ENCODE measurements at places on chromosomes 5 and 9.
A peak's percentile ranks its signal among the peaks of the same experiment; 100 is the strongest.

DNA sequence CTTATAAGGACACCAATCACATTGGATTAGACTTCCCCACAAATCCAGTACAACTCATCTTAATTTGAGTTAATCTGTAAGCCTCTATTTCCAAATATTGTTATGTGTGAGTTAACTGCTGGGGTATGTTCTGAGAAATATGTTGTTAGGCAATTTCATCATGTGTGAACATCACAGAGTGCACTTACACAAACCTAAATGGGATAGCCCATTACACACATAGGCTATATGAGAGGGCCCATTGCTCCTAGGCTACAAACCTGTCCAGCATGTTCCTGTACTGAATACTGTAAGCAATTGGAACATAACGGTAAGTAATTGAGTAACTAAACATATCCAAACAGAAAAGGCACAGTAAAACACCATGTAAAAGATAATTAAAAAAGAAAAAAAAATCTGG, 19.1 kb upstream of the ARSI start:
- no peak for DNase-seq

DNA sequence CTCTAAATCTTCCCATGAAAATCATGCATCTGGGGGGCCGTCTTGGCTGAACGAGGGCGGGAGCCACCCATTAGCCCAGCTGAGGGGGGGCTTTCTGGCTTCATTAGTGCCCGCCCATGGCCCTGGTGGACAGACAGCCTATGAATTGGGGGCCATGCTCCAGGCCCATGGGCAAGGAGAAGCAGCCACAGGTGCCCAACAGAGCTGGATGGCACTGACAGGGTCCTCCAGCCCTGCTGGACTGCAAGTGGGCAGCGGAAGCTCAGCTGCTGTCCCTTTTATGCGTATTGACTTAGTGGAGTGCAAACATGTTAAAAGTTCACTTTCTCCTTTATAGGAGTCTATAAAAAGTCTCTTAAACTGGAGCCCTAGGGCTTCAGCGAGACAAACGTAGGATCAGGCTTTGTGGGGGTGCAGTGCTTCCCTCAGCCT, 75.3 kb downstream of the MACROH2A1 start:
- DNase-seq = no peak

DNA sequence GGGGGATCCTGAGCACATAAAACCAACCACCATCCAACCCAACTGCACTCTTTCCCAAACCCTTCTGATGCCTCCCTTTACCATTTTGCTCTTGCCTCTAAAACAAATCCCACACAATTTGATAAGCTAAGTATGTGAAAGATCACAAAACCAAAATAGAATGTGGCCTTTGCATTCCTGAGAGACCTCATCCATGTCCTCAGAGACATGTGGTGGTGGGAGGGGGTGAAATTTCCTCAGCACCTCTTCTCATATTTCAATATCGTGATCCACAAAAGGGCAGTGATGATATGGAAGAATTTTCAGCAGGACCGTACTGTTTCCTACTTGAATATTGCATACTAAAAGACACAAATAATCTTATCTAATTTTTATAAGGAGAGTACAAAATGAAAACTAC, 423.3 kb downstream of the TLE1 start:
- no peak for DNase-seq

- DNase-seq = no peak
These were observed 81.6 kb upstream of the IFNK start for GRCh38 chr9:27442464-27442863.

- no peak for DNase-seq
These were observed 9.9 kb downstream of the MIER3 start for GRCh38 chr5:56941981-56942380.

- DNase-seq = no peak
These were observed 117.6 kb downstream of the PIP5K1B start for GRCh38 chr9:68822596-68823165.

- DNase-seq = no peak
These were observed 144.2 kb downstream of the PAX5 start for GRCh38 chr9:36889844-36890243.

DNA sequence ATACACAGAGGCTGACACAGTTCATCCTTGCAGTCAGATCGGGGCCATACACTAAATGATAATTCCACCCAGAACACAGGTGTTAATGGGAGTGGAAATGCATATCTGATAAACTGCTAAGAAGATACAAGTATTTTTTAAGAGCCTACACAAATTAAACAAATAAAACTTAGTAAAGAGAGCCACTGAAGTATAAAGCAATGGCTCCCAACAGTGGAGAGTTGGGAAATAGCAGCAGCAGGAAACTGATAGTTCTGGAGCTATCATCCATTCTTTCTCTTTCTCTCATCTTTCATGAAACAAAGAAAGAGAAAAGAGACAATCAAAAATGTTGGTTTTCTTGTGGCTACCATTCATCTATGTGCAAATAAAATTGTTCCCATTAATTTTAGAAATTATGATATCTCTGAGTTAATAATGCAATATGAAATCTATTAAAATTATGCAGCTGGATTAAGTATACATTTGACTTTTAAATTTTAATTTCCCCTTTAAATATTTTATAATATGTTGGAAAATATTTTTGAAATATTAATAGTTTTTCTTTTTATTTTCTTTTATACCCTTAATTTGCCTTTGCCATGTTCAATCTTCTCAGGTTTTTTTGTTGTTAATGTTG, 120.8 kb downstream of the EMB start:
- no peak for DNase-seq

GRCh38 chr9:125910286-125910685, 163.1 kb downstream of the PBX3 start:
- DNase-seq = no peak

GRCh38 chr5:51214746-51215145, 168.5 kb upstream of the ISL1 start:
- no peak for DNase-seq

DNA sequence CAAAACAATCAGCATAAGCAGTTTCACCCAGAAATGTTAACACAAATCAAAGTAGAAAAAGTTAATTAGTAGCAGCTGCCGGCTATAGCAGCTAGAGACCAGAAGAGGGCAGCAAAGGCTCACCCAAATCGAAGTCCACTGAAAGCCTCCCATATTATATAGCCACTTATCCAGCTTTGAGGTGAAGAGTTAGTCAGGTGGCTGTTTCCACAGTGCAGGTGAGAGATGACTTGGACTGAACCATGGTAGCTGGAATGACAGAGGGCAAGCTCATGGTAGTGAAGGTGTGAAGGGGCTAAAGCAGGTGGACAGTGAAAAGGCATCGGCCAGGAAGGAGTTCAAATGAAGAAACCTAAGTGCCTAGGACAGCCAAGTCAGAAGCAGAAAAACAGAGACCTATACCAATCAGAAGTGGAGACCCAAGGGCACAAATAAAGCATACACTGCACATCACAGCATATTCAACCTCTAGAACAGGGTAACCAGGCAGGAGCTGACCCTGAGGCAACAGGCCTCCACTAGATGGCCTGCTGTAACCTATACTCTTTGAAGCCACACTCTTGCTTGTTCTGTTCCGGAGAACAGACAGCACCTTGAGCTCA, 7.2 kb upstream of the RNF38 start:
- DNase-seq = peak; percentile 49
